Stimulated activated CD4-positive, alpha-beta T cell treated with anti-CD3 and anti-CD28 coated beads, Interleukin-1b, Interleukin-23, amount 100 ng/mL, for 1 hour (primary cell): ENCODE measurements at places on chromosomes 1 and 21.

DNA sequence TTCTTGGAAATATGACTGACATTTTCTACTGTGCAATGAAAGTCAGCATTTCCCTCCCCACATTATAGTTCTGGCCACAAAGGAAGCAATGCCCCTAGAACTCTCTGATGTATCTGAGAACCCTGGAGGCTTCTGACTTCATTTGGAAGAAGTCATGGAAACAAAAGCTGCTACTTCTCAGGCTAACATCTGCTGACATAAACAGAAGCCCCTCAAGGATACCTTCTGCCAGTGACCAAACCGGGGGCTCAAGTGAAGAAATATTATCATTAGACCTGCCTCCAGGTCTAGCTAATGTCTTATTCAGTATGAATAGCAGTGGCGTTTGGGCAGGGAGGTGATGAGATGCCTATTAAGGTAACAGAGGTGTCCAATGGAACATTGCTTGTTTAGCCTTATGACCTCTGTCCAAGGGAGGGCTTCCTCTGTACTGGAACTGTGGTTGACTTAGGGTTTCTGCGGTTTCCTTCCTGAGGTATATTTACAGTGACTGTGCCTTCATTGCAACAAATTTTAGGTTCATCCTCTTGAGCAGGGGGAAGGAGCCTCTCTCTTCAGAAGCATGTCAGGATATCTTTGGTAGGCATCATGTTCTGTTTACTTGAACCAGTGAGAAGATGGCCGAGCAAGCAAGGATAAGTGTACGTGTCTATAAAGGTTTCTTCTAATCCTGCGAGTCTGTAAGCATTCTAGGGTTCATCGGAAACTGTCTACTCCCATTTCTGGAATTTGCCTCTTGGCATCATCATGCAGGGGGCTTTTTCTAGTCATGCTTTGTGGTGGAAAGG is 161.7 kb downstream of the PBX1 start:
- DNase-seq: no peak

DNA sequence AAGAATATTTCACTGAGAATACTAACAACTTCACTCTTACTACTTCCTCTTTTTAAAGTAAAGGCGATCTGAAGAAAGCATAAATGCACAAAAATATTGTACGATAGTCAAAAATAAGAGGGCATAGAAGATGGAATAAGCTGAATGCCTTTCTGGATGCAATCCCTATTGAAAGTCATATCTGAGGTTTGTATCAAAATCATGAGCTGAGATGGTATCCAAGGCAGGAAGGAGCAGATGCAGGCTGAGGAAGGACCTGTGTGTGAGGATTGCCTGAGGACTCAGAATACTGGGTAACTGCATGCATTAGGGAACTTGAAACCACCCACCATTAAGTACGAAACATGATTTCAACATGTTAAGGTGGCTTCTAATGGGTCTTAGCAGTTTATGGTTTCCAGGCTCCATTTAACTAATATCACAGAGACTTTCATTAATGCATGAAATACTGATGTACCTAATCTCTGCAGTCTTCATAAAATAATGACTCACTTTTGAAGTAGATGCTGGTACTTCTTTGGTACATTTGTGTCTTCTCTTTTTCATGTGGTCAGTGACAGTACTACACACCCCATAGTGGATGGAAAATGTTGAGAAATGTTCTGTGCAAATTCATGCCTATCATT is 29.6 kb upstream of the RGS1 start:
- no peak for DNase-seq

DNA sequence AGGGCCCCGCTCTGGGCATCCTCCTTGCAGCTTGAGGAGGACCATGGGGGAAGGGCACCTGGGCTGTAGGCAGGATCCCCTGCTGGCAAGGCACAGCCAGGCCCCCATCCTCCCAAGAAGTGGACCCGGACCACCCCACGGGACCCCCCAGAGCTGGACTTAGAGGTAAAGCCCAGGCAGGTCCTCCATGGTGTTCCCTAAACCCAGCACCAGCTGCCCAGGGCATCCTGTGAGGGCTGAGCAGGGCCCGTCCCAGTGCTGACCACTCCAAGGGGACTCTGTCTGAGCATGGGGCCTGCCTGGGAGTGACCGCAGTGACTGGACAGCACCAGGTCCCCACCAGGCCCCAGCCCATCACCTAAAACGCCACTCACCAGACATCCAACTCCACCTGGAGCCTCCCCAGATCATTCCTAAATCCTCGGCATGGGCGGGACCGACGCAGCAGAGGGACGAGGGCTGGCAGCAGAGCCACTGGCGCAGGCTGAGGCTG is 21.3 kb downstream of the COL6A2 start:
- DNase-seq: no peak

- no peak for DNase-seq
Observed at GRCh38 chr1:60359431-60359830, 285.9 kb upstream of the C1orf87 start.

DNA sequence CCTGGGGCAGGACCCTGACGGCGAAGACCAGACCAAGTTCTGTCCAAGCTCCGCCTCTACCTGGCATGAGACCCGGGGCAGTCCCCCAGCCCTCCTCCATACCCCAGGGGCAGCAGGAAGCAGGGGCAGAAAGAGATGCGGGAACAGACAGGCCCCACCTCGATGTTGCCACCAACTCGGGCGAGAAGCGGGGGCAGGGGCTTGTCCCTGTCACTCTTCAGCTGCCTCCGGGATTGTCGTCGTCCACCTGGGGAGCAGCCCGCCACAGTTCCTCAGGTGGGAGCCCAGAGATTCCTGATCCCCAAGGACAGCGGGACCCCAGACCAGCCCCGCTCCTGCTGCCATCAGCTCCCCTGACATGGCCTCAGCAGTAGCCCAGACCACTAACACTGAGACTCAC is 54.8 kb downstream of the CHD5 start:
- DNase-seq: no peak

DNA sequence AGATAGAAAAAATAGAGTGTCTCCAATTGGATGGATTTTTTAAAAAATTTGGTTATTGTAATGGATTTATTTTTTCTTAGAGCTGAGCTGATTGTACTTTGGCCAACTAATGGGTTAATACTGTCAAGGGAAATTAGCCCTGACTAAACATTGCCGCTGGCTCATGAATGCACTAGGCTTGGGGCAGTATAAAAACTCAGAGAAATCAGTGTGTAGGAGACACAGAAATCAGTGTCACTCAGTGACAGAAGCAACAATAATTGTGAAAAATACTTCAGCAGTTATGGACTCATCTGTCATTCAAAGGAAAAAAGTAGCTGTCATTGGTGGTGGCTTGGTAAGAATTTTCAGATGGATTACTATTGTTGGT is at the start of gene KMO:
KMO (plus strand) TSS at position 217 of the 370 bp plus-strand sequence; CDS start at position 284, 67 bp downstream.
- no peak for DNase-seq

GRCh38 chr1:59138402-59138801 is 158.5 kb upstream of the FGGY start:
- DNase-seq: no peak
